Stimulated activated CD8-positive, alpha-beta memory T cell treated with anti-CD3 and anti-CD28 coated beads, Interleukin-7, amount 100 ng/mL, for 1 hour (primary cell): ENCODE measurements at places on chromosomes 6 and 20.

GRCh38 chr6:112298021-112298745 is 43.8 kb upstream of the LAMA4 start:
- DNase-seq = no peak

GRCh38 chr6:152471456-152472265 is 165.5 kb downstream of the SYNE1 start:
- no peak for DNase-seq

GRCh38 chr20:2745936-2746635 is 53.5 kb downstream of the EBF4 start:
- DNase-seq = no peak

- no peak for DNase-seq
These were observed 36.4 kb downstream of the ERMARD start for GRCh38 chr6:169787797-169788196.

- no peak for DNase-seq
These were observed 43.0 kb downstream of the NTSR1 start for GRCh38 chr20:62751551-62752150.

GRCh38 chr6:131807321-131807643 is 538 bp upstream of the ENPP1 start:
- DNase-seq = no peak
